ENCODE measurements at places on chromosomes 5 and 9. TPM values are rescaled to one million over a fixed set of nuclear protein-coding genes. Genes with fewer than 3 reads are reported as not detected.

Gene ALAD
- 83.6 TPM for total RNA-seq

Gene ALDH1B1
- 9.3 TPM for total RNA-seq

Gene C5orf52
- not detected for total RNA-seq

Gene PHF2
- total RNA-seq: 41.5 TPM

Gene KIF24
- total RNA-seq: 1.1 TPM

Gene PAPPA
- total RNA-seq: 3.3 TPM

Gene SLC6A18
- total RNA-seq: not detected

Gene SVEP1
- 110 TPM for total RNA-seq

Gene GALNT10
- total RNA-seq: 29.0 TPM

Gene C5orf58
- total RNA-seq: not detected

GRCh38 chr5:172447646-172448365 lies 6.5 kb downstream of the SH3PXD2B start:
- no peak for DNase-seq

DNA sequence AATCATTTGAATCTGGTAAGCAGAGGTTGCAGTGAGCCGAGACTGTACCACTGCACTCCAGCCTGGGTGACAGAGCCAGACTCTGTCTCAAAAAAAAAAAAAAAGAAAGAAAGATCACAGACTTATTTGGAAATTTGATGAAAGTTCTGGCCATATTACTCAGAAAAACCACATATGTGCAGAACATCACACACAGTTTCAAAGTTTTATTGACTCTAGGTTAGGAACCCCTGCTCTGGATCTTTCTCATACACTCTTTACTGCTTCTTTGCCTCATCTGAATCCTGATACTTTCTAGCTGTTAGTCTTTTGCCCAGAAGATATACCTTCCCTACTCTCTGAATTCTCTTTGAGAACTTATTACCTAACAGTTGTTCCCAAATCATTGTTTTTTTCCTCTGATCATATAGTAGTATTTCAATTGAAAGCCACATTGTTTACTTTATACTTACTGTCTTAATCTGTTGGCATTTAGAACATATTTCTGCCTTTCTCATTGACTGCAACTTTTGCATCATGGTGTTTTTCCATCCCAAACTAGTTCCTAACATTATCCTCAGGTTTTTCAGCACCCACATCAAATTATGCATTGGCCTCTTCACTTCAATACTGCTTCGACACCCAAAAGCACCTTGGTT lies 68.7 kb downstream of the LNPEP start:
- DNase-seq: no peak

GRCh38 chr9:108117795-108118194 lies 628.2 kb upstream of the KLF4 start:
- no peak for DNase-seq

- no peak for DNase-seq
Measured at GRCh38 chr5:15321776-15322175, 178.2 kb upstream of the FBXL7 start.

GRCh38 chr9:111301195-111301594 lies 28.8 kb downstream of the OR2K2 start:
- DNase-seq: no peak

DNA sequence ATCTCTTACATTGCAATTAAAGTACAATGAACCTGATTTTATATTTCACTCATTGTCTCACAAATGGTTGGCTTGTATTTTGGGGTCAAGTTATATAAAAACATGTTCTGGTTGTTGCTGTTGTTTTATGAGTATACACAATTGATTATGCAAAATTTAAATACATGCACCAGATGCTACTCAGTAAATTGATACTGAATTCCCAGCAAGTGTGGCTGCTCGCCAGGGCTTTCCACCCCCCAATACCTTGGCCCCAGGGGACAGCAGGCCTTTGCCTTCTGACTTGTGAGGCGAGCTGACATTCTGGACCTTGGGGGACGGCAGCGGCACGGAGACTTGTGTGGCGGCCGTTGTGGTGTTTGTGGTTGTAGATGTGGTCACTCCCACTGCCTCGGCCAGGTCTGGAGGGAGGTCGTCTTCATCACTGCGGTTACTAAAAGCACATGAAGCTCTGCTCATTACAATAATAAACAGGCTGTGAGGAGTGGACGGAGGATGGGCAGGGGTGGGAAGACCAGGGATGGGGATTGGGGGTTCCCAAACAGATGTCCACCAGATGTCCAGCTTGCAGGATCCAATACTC lies 27.0 kb upstream of the FRRS1L start:
- no peak for DNase-seq

DNA sequence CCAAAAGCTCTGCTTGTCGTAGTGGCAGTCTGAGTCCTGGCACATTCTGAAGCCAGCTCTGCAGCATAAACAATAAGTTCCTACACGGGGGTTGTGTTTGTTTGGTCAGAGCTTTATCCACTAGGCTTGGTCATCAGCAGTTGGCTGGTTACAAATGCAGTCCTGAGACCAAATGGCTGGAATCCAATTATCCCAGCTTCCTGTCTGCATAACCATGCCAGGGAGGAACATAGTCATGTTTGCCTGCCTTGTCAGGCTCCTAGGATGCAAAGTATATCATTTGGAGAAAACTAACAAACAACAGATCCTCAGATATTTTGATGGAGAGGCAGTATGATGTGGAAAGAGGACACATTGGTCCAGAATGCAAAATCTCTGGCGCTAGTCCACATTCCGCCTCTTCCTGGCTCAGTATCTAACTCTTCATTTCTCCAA lies 85.8 kb downstream of the FBXO38 start:
- DNase-seq: no peak

DNA sequence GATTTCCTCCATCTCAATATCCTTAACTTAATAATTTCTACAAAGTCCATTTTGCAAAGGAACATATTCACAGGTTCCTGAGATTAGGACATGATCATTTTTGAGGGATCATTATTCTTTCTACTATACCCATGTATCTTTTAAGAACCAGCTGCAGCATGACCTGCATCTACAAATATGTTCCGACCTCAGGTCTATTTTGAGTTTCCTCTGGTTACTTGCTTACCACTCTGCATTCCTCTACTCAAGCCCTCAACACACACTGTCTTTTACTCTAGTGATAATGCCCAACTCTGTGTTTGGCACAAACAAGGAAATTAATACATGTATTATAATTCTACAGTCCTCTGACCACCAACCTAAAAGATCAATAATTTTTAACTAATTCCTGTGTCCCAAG lies 386.1 kb downstream of the DNAH5 start:
- DNase-seq: no peak

DNA sequence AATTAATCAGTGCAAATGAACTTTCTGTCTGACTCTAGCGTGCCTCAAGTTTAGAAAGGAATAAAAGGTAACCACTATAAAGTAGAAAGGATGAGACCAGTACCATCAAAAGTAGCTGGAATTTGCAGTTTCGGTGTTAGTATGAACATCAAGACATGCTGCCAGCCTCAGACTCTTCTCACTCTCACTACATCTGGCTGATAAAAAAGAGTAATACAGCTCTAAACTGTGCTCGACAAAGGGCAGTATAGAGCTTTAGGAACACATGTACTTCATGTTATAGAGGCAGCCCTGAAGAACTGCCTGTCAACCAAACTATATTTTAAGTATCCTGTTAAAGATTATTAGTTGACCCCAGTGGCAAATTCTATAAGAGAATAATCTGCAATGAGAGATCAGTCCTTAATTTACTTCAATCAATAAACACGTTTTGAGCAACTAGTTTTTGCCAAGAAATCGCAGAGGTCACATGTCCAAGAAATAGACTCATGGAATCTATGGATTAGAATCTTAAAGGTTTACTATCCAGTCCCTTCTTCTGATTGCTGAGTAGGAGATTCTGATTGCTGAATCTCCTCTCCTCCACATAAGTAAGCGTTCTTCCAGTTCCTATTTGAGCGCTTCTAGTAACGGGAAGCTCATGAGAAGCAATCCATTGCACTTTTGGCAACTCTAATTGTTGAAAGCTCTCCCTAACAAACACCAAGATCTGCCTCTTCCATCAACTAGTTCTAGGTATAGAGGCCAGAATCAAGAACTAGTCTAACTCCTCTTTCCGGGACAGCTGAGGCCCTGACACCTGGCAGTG lies 941 bp downstream of the XPA start:
- DNase-seq: no peak

GRCh38 chr9:91310037-91310436 lies 51.7 kb downstream of the AUH start:
- DNase-seq: no peak

GRCh38 chr9:22030101-22030598 lies 21.0 kb upstream of the CDKN2B start:
- DNase-seq: no peak

- no peak for DNase-seq
Measured at GRCh38 chr5:172951371-172952033, 7.7 kb upstream of the RPL26L1 start.

- DNase-seq: no peak
Measured at GRCh38 chr9:121562301-121562700, 62.7 kb upstream of the GGTA1 start.

DNA sequence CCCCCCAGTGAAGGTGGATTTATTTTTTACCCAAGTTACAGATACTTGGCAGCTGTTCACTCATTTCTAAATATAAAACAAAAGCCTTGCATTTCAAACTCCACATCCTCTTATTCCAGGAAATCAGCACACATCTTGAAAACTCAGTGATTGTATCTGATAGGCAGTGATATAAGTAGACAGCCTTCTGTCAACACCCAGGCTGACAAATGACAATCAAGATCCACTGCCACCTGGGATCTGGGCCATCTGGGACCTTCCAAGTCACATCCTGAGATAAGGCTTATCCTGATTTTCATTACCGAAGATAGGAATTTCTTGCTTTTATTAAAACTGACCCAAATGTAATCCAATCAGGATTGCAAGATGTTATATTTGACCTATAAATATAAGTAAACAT lies 201.3 kb upstream of the PUM3 start:
- DNase-seq: no peak

DNA sequence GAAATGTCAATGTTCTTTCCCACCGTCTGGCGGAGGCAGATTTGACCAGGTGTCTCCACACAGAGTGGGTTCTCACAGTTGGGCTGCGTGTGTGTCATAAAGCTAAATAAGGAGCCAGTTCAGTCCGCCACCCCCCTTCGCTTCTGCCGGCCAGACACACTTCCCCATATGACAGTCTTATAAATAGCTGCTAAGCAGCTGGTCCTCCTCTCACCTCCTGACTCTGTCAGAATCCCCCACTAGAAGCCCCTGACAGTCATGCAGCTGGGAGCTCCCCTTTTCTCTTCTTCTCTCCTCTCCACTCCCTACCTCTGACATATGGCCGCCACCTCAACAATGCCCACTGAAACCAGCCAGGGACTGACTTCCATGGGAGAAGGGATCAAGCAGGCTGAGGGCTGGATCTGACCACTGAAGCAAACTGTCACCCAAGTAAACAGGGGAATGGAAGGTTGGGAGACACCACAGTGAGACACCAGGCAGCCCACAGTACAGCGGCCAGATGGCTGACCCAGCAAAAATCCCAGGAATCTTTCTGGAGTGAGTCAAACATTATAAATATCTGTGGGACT lies 141.9 kb upstream of the EFNA5 start:
- DNase-seq: no peak

GRCh38 chr5:32342656-32343055 lies 29.9 kb upstream of the MTMR12 start:
- no peak for DNase-seq

GRCh38 chr9:114701988-114702387 lies 20.0 kb upstream of the TEX48 start:
- no peak for DNase-seq

- no peak for DNase-seq
Measured at GRCh38 chr5:72558383-72558782, 51.2 kb upstream of the ZNF366 start.

DNA sequence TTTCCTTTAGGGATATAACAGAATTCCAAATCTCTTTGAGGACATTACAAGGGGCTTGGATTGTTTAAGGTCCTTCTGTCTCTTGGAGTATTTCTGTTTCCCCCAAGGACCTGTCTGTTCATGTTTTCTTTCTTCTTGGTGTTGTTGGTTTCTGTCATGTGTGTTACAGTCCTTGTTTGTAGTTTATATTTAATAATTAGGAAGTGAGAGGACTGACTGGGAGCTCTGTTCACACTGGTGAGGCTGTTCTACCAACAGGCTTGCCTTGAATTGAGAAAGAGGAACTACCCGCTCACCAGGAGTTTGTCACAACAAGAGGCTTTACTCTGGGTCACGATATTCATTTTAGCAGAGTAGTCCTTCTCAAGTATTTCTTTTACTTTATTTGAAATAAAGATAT lies 119.2 kb upstream of the SV2C start:
- no peak for DNase-seq

DNA sequence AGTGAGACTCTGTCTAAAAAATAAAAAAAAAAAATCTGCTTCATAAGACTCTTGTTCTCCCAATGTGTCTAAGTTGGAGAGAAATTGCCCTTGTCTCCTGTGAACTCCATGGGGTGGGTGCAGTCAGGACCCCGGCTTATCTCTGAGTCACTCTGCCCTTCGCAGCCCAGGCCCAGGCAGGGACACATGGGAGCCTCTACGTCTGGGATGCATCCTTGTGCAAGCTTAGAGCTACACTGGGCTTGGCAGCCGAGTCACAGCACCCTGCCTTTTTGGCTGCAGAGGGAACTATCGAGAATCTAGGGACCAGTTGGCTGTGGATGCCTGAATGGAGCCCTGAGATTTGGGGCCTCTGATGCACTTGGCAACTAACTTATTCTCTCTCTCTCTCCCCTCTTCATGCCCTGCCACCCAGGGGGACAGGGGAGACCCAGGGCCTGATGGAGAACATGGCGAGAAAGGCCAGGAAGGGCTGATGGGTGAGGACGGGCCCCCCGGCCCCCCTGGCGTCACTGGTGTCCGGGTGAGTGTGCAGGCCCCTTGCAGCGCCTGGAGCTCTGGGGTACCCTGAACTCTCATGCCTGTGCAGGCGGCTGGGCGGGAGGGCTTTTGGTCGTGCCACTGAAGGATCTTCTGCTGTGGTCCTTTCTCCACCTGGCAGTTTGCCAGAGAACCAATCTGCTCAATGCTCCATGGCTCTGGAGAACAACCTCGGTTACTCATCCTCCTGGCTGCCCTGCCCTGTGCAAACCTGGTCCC lies 47.5 kb upstream of the ORM1 start:
- DNase-seq: peak; percentile 46

- no peak for DNase-seq
Measured at GRCh38 chr5:125011947-125012346, 265.5 kb upstream of the ZNF608 start.

DNA sequence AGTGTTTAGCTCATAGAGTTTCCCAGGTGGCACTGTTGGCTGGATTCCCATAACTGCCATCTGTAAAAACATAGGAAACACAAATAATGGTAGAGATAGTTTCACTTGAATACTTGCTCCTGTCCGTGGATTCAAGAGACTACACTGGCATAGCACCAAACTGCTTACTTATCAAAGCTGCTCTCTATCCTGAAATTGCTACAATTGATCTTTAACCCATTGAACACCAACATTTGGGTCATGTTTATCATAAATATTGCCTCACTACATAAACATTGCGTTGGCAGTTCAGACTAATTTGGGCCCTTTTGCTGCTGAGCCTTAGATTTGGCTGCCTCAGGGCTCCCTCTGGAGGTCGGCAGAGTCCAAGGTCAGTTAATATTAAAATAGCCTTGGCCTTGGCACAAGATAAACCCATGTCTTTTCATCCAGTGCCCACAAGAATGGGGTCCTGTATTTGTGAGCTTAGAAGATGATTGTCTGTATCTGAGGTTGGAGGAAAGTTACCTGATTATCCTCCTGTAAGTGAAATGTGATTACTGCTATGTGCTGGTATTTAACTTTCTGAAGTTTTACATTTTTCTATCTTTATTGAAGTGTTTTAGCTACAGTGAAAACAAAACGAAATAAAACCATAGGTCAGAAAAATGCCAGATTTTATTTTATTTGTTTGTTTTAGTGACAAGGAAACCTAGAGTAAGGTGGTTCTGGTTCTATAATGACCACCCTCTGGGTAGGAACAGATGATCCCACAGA lies 4.0 kb upstream of the RANBP3L start:
- DNase-seq: peak; percentile 62

All from sciatic nerve (tissue), 2 donors.